ENCODE measurements at places on chromosomes 5 and 9.

DNA sequence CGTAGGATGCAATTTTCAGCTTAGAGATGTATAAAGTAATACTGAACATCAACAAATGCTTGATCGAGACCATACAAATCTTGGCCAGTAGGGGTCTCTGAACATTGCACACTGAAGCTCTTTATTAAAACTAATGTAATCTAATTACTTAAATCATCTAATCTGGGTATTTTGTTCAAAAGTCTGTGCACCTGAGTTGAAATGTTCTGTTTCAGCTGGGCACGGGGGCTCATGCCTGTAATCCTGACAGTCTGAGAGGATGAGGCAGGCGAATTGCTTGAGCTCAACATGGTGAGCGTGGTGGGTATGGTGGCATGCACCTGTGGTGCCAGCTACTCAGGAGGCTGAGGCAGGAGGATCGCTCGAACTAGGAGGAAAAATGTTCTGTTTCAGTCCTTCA lies 41.0 kb downstream of the ESM1 start:
- DNase-seq, result no peak

- no peak for DNase-seq
These were observed 59.8 kb downstream of the BAAT start for GRCh38 chr9:101325053-101325452.

DNA sequence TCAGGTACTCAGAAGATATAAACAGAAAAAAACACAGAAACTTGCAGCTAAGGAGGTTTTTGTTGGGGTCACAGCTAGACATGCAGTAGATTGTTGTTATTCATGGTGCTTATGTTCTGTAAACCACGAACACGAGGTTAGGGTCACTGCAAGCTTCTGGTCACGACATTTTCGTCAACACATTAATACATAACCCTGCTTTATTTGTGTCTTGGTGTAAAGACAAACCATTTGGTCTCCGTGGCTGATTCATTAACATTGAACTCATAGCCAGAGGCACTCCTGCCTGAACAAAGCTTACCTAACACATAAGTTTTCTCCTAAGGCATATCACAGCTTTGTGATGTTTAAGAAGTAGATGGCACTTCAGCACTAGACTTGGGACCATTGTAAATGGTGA lies 16.9 kb downstream of the TEK start:
- DNase-seq, result no peak

DNA sequence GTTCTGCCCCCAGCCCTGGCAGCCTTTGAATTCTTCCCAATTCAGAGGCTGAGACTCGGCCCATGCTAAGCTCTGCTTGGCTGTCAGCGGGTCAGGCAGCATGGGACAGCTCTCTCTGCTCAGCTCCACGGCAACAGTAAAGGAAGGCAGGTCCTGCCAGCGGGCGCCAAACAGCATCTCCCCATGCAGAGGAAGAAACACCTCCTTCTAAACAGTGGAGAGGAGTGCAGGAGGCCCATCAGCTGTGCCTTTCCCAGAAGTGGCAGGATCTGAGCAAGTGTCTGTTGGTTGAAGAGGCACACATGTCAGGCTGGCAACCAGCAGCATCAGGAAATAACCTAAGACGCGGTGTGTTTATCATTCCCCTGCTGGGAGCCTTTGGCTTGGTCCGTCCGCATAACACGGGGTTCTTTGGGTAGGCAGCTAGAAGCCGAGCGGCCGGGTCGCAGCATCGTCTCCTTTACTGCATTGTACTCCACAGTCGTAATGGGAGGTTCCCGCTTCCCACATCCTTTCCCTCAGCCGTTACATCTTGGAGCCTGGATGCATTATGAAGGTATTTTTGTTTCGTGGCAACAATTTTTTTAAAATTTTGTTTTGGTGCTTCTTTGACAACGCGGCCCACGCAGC lies 42.7 kb upstream of the NCS1 start:
- peak; percentile 37 for DNase-seq

DNA sequence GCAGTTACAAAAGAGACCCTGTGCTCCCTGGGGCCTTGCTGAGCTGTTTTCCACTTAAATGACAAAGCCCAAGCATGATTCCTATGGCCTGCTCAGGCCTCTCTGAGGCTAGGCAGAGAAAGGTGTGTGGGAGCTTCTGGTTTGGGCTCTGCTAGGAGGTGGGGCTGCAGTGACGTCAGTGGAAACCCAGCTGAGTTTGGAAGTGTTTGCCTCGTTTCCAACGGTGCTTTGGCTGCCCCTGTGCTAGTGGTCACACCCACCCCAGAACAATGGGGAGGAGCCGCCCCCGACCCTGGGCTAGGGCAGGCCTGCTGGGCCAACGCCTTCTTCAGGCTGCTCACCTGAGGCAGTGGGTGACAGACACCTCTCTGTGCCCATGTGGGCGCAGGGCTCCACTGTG lies 10.4 kb downstream of the ANGPTL2 start:
- DNase-seq, result no peak

DNA sequence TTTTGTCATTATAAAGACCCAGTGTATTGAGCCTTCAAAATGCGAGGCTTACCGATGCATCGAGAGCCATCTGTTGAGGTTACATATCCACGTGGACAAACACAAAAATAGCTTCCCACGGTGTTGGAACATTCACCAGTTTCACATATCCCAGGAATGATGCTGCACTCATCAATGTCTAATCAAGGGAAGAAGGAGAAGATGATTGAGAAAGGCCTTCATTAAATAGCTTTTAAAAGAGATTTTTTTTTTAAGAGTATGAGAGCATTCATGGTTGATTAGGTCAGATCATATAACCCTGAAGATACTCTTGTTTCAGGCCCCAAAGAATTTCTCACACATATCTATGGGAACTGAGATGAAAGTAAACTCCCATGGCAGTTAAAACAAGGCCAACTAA lies 129.4 kb downstream of the FBN2 start:
- DNase-seq, result no peak

GRCh38 chr5:157766902-157767301 lies 23.4 kb downstream of the LSM11 start:
- DNase-seq, result no peak

- DNase-seq, result no peak
These were observed 58.8 kb upstream of the GFPT2 start for GRCh38 chr5:180411948-180412347.

GRCh38 chr5:129770024-129770820 lies 22.3 kb downstream of the MINAR2 start:
- no peak for DNase-seq

DNA sequence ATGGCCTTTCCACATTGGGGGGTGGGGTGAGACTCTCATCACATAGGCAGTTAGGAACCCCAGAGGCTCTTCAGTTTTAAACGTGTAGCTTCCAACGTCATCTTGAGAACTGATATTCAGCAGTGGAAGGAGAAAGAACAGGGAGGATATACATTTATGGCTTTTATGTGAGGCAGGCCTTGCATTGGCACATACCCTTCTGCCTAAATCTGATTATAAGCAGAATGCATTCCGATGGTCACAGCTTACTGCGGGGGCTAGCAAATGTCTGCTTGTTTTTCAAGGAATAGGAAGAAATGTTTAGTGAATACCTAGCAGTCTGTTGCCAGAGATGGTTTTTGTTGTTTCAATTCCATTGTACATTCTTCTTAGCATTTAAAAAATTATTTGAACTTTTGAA lies 98.9 kb upstream of the DHFR start:
- DNase-seq, result no peak

DNA sequence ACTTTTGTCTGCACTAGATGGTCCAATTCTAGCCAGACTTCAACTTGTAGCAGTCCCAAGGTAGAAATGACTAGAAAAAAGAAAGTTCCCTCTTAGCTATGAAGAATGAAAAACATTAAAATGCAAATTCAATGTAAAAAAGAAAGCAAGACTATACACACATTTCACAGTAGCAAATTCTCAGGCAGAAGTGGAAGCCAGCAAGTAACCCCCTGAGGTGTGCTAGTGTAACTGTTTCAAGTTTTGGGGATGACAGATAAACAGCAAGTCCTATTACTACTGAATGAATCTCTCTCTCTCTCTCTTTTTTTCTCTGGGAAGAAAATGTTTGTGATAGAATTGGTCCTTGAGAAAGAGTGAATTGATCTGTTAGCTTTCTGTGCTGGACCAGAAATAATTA lies 185.6 kb downstream of the EFNA5 start:
- no peak for DNase-seq

GRCh38 chr9:106622164-106622487 lies 240.8 kb upstream of the ZNF462 start:
- DNase-seq, result no peak

DNA sequence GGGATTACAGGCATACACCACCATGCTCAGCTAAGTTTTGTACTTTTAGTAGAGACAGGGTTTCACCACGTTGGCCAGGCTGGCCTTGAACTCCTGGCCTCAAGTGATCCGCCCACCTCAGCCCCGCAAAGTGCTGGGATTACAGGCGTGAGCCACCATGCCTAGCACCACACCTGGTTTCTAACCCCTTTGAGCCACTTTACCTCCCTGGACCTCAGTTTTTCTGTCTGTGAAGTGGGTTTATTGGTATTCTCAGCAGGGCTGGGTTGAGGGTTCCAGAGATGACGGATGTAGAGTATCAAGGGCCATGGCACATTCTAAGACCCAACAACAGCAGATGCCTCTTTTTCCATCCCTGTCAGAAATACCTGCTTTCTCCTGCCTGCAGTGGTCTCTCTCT lies 38.6 kb downstream of the AMBP start:
- no peak for DNase-seq

GRCh38 chr5:150139334-150139733 lies 16.3 kb downstream of the PDGFRB start:
- no peak for DNase-seq

GRCh38 chr5:149200355-149200754 lies 59.1 kb downstream of the ABLIM3 start:
- DNase-seq, result no peak

DNA sequence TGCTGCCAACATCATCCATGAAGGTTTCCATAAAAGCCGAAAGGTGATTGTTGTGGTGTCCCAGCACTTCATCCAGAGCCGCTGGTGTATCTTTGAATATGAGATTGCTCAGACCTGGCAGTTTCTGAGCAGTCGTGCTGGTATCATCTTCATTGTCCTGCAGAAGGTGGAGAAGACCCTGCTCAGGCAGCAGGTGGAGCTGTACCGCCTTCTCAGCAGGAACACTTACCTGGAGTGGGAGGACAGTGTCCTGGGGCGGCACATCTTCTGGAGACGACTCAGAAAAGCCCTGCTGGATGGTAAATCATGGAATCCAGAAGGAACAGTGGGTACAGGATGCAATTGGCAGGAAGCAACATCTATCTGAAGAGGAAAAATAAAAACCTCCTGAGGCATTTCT lies 10.1 kb downstream of the TLR4 start:
- no peak for DNase-seq

GRCh38 chr5:135822959-135823358 lies 11.5 kb upstream of the SLC25A48 start:
- no peak for DNase-seq

DNA sequence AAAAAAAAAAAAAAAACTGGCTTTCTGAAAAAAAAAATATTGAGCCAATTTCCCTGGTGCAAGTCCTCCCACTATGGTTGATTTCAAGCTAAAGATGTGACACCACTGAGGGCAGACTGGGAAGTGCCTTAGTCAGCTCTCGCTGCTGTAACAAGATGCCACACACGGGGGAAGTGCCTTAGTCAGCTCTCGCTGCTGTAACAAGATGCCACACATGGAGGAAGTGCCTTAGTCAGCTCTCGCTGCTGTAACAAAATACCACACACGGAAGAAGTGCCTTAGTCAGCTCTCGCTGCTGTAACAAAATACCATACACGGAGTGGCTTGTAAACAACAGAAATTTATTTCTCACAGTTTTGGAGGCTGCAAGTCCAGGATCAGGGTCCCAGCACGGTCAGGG lies 23.4 kb downstream of the BTNL9 start:
- no peak for DNase-seq

- DNase-seq, result no peak
These were observed 175.7 kb downstream of the MELK start for GRCh38 chr9:36748322-36748899.

- no peak for DNase-seq
These were observed 38.3 kb upstream of the SMU1 start for GRCh38 chr9:33114746-33115145.

GRCh38 chr5:79666758-79667157 lies 22.9 kb upstream of the CMYA5 start:
- DNase-seq, result no peak

DNA sequence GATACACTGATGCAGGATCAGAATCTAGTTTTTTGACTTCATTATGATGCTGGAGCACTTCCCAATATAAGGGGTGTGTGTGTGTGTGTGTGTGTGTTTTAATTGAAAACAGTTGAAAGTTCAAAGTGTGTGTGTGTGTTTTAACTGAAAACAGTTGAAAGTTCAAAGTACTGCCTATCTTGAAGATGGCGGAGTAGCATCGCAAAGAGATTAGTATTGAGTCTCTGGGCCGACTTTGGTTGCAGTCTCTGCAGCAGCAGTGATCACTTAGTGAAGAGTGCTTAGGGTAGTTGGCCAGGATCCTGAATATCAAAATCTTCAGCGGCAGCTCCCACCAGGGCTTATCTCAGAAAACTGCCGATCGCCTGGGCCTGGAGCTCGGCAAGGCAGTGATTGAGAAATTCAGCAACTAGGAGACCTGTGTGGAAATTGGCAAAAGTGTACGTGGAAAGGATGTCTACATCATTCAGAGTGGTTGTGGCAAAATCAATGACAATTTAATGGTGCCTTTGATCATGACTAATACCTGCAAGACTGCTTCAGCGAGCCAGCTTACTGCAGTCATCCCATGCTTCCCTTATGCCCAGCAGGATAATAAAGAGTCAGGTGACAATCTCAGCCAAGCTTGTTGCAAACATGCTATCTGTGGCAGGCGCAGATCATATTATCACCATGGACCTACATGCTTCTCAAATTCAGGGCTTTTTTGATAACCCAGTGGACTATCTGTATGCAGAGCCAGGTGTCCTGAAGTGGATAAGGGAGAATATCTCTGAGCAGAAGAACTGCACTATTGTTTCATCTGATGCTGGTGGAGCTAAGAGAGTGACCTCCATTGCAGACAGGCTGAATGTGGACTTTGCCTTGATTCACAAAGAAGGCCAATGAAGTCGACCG lies 7.3 kb upstream of the SCAI start:
- DNase-seq, result no peak

DNA sequence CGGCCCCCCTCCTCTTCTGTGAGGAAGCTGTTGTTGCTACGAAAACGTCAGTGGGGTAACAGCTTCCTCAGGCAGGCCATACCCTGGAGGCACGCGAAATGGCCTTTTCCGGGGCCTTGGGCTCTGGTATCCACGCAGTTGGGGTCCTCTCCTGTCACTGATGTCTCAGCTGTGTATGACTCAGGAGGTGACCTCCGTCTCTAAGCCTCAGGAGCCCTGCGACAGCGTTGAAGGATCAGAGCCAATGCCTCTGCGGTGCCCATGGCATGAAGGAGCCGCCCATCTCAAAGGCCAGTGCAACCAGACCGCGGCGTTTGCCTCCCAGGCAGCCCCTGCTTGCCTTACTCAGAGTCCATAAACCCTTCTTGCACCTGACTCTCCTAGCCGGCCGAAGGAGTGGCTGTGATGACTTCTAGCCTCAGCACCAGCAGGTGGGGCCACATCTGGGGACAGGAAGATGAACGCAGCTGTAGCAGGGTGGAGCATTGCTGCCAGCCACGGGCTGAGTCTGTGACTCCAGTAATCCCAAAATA lies 1.0 kb upstream of the MXD3 start:
- DNase-seq, result no peak

Data from NCI-H2227 treated with DMSO at 0.1 percent for 48 hours (cell line).